Right cardiac atrium (tissue), 5 donors: ENCODE measurements at places on chromosomes 5 and 9.

DNA sequence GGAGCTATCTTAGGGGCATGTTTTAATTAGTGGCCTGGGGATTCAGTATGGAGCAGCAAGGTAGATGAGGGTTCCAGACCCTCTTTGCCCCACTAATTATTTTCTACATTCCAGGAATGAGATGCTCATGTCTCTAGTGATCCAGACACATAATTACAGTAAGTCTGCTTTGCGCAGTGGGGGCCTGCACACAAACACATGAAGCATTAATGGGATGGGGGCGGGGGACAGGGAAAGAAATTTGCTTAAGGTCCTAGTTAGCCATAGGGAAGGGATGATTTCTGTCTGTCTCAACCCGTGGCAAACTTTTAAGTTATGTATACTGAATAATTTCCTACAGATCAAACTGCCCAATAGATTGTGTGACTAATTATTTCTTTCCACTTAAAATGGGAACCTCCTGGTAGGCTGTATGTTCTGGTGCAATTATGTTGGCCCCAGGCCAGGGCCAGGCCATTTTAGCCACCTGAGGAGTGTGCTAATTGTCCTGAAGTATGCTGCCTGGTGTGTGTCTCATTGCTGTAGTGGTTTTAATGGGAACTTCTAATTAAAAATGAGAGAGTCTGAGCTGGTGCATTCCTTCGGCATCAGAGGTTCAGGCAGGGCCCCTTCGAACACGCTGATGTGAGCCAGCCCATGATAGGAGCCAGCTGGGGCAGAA is 134.4 kb downstream of the PTTG1 start:
- no peak for DNase-seq

DNA sequence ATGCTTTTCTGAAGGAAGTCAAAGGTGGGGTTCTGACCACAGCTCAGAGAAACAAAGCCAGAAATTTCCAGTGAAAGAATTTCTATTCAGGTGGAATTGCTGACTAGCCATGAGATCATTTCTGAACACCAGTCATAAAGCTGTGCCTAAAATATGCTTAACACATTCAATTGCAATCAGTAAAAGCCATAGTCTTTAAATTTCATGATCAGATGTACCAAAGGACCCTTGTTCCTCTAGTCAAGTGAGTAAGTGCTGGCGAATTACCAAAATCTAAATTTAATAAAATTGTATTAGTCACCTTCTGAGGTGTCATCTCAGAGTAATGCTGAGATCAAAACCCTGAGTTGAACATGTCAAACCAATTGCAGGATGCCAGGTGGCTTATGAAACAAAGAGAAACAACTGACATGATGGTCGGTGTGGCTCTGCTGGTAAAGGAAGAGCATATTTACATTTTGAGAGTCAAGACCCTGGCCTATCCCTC is 334.2 kb upstream of the CCNH start:
- no peak for DNase-seq

GRCh38 chr5:115381911-115382662 is 85.6 kb upstream of the CCDC112 start:
- DNase-seq, result no peak

DNA sequence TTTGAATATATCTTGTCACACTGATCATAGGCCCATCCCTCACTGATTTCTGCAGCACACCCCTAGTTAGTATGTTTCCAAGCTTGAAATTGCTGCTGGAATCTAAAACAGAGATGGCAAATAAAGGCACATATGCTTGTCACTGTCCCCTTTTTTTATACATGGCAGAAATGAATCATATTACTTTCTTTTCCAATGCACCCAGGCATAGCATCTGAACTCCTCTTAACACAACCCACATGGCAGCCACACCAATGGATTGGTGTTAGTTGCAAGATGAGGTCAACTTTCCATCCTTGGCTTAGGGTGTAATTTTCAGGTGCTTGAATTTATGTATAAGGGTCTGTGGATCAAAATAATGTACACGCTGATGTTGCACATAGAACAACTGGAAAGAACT is 473.8 kb upstream of the ZNF608 start:
- no peak for DNase-seq

DNA sequence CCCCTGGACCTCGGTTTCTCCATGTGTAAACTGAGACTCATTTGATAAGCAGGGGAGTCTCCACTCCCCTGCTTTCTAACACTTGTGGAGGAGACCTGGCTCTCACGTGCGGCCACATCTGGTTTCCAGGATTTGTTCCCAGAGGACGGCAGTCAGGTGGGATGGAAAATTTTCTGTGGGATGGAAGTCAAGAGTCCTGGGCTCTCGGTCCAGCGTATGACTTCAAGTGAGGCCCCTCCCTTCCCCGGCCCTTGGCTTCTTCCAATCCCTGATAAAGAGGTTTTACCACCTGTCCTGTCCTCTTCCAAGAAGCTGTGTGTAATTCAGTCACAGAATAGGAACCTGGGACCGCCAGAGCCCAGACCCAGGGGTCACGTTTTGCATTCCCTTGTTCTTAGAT is 35.0 kb downstream of the TMOD1 start:
- no peak for DNase-seq

GRCh38 chr9:7823651-7824050 is 24.1 kb upstream of the DMAC1 start:
- DNase-seq, result no peak

GRCh38 chr9:135960411-135961276 is 529 bp downstream of the UBAC1 start:
- DNase-seq, result peak; percentile 68

DNA sequence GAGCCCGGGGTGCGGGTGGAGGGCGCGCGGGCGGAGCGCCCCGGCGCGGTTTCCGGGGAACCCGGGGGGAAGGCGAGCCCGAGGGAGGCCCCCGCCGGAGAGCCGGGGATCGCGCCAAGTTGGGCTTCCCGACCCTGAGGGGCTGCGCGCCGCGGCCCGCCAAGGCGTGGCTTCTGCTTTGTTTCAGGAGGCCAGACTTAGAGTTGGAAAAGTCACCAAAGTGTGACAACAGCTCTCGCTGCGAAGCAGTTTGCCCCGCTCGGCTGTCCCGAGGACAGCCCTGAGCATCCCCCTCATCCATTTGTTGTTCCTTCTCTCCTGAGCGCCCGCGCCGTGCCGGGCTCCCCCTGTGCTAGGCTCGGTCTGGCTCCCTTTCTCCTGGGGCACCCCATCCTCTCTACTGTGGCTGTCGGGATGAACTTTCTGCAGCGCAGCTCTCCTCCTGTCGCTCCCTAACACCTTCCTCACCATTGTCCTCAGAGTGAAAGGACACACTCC is 410 bp downstream of the GLIPR2 start:
- DNase-seq, result no peak

DNA sequence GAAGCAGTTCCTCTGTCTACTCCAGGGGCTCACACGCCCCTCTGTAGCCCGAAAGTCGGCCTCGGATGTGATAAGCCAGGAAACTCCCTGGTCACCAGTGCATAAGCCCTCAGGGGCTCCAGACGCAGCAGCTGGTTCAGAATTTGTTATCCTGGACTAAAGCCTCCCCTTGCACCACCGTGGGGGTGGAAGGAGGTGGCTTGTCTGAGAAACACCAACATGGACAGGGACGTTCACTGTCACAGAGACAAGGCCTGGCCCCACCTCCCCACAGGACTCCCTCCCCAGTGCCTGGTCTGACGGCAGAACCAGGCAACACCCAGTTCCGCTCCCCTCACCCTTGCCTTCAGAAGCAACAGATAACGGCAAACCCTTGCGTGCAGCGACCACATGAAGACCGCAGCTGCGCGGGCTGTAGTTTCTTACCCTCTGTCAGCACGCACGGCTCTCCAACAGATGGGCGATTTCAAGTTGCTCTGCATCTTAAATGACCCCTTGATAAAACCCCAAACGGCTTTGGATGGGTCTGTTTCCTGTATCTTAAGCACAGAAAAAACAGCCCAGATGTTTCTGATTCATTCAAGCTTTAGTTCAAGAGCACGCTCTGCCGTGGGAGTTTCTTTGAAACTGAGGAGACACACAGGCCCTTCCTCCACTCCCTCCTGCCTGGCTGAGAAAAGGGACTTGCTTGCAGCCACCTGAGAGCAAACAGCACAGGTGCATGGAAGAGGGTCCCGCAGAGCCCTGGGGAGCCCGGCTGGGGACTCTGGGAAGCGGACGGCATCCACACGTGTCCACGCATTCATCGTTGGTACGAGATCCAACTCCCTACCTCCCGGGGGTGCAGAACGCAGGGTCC is 44.7 kb upstream of the NKD2 start:
- DNase-seq, result peak; percentile 75

- no peak for DNase-seq
Observed at GRCh38 chr5:3943859-3944258, 348.2 kb downstream of the IRX1 start.

DNA sequence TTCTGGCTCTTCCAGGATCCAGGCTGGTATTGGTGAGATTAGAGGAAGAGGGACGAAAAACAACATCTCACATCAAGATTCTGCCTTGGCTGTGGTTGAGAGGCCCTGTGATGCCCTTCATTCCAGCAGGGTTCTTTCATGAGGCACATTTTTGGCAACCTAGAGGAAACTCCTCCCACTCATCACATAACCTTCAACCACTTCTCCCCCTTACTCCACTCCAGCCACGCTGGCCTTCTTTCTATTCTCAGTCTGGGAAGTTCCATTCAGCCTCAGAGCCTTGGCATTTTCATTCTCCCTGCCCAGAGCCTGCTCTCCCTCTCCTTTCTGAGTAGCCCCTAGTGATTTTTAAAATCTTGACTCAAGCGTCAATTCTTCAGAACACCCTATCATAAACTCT is 337.5 kb downstream of the ZSWIM6 start:
- DNase-seq, result no peak

DNA sequence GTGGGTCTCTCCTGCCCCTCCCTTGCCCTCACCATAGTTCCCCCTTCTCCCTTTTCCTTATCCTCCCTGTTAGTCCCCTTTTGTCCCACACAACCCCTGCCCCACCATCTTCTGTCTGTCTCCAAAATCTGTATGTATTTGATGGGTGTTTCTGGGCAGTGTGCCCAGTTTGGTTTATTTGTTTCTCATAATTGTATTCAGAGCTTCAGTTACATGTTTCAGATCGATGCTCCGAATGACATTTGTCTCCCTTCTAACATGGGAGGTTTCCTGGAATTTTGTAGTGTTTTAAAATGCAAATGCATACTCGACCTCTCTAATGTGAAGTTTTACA is 22.2 kb downstream of the FBXL7 start:
- DNase-seq, result no peak

- DNase-seq, result no peak
Observed at GRCh38 chr5:58244819-58245475, 214.9 kb downstream of the PLK2 start.

DNA sequence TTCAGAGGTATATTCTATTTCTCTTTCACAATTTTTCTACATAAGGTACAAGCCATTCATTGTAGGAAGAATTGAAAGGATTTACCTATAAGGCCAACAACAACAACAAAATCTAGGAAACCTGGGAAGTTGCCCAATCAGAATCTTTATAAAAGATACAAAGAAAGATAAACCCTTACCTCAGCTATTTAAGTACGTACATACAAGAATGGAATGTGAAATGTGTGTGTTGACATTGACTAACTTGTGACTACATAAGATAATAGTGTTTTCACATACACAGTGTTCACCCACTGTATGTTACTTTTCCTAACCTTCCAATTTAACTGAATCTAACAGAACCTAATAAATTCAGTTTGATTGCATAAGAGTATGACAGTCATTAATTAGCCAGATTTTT is 154.1 kb downstream of the ADAMTS6 start:
- no peak for DNase-seq

- no peak for DNase-seq
Observed at GRCh38 chr9:99269416-99269815, 47.3 kb downstream of the SEC61B start.

DNA sequence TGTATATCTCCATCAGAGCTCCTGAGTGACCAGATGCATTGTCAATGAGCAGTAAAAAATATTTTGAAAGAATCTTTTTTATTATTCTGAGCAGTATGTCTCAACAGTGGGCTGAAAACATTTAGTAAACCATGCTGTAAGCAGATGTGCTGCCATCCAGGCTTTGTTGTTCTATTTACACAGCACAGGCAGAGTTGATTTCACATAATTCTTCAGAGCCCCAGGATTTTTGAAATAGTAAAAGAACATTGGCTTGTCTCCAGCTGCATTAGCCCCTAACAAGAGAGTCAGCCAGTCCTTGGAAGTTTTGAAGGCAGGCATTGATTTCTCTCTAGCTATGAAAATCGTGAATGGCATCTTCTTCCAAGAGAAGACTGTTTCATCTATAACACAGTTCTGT is 25.2 kb upstream of the ENTREP1 start:
- no peak for DNase-seq

DNA sequence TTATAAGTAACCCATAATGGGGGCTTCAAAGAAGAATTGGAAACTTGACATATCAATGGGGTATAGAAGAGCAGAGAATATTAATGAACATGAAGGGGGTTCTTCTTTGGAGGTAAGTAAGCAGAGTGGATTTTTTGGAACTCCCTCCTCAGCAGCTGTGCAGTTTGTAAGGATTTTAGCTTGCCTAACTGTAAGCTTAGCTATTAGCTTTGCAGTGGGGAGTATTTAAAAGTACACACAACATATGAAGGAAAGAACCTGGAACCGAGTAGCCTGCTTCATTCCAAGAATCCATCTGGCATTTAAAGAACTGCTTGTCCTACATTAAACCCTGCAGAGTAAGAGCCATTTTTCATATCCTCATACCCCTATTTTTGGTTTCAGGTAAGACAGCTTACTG is 2.2 kb upstream of the PBX3 start:
- DNase-seq, result no peak

DNA sequence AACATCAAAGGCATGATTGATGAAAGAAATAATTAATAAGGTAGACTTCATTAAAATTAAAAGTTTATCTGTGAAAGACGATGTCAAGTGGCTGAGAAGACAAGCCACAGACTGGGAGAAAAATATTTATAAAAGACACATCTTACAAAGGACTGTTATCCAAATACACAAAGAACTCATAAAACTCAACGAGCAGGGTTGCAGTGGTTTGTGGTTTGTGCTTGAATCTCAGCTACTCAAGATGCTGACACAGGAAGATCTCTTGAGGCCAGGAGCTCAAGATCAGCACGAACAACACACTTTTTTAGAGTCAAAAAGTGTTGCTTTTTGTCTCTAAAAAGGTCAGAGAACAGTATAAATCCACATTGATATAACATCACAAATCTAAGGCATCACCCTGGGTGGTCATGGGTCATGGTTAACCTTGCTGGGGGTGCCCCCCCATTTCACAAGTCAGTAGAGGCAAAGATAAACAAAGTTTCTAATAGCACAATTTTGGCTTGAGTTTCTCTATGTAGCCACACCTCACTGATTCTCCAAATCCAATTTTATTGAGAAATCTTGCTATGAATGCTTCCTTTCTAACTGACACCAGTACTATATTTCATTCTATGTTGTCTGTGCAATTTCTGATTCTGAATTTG is 342.9 kb upstream of the RPS23 start:
- no peak for DNase-seq

GRCh38 chr5:14364576-14365472 is 216.8 kb upstream of the OTULINL start:
- DNase-seq, result peak; percentile 50

DNA sequence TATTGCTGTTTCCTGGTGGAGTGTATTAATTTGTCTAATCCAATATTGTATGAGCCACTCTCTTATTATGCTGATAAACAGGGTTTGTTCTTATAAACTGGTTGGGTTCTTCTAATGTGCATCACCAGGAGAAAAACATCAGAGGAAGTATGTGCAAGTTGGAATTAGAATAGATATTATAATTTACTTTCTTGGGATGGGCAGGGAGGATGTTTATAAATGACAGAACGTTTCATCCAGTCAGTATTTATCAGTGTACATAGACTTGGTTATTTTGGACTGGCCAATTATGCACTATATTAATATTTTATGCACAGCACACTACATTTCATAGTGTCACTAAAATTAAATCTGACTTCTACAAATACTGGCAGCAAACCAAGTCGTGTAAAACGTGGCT is 495.8 kb downstream of the PSAT1 start:
- no peak for DNase-seq

- DNase-seq, result no peak
Observed at GRCh38 chr5:50958852-50959457, 292.5 kb downstream of the PARP8 start.
